ENCODE measurements at places on chromosomes 4 and X. TPM values are rescaled to one million over a fixed set of nuclear protein-coding genes. Genes with fewer than 3 reads are reported as not detected.

DNA sequence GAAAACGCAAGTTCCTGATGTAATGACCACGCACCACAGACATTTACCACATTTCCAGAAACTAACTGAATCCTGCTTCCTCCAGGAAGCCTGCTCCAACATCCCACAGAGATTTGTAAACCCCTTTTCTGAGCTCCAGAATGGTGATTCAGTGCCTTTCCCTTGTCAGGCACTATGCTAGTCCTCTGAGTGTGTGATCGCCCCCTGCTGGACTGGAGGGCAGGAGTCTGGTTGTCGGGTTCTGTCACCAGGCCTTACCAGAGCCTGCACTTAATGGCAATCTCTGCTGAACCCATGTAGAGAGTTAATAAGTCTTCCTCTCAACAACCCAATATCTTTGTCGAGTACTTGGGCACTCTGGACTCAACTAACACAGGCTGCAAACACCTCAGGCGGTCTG is 14.5 kb upstream of the KDM5C start:
- no peak overlapping the region for H3K4me3 ChIP-seq
- DNase-seq, result peak; percentile 57
- H3K27me3 ChIP-seq, result no peaks in the 10 kb centered on the region
- no peaks in the 10 kb centered on the region for H3K36me3 ChIP-seq
- no peaks in the 10 kb centered on the region for H3K4me1 ChIP-seq
- no peak overlapping the region for H3K27ac ChIP-seq

DNA sequence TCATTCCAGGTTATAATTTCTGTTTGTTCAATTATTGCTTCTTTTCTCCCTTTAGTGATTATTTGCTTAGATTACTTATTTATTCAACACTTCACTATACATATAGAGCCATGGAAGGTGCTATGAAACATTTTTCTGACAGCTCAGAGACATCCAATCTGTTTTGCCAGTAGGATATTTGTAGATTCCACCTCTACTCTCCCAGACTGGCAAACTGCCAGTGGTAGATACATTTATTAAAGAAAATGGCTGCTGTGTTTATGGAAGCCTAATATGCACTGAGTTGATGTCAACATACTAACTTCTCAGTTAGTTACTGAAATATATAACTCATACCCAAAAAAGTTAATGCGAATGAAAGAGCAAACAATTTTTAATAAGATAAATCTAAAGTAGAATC is 348.6 kb downstream of the TRAM1L1 start:
- H3K27ac ChIP-seq, result no peak overlapping the region
- H3K27me3 ChIP-seq, result no peaks in the 10 kb centered on the region
- H3K36me3 ChIP-seq, result no peaks in the 10 kb centered on the region

DNA sequence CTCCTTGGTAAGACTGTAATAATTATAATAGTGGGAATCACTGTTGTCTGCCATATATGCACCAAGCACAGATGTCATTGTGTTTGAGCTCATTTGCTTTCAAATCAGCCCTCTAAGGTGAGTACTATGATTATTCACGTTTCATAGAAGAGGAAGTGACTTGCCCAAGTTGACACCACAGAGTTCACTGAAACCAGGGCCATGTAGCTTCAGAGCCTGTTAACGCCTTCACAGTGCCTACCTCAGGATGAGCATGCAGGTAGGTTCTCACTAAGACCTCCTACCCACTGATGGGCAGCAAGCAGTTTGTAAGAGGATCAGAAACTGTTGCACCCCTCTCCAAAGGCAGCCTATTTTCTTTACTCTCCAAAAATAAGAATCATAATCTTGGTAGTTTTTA is 27.4 kb downstream of the TMPRSS11A start:
- no peaks in the 10 kb centered on the region for H3K4me1 ChIP-seq
- H3K4me3 ChIP-seq, result no peak overlapping the region

The RBM46 gene
- total RNA-seq, result not detected

DNA sequence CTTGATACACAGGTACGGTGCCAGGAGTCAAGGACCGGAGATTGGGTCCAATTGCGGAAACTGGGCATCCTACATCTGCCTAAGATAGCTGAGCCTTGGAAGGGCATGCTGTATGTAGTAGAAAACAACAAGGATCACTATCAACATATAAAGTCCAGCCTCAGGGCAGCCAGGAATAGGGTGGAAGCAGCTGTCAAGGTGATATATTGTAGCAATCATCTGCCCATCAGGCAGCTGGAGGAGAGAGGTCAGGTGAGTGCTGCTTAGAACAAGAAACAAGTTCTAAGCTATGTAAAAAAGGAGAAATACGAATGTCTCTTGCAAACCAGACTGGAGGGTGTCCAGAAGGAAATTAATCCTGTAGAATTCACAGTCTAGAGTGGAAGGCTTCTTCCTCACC is 34.8 kb downstream of the KCNE5 start:
- no peak for DNase-seq
- H3K27ac ChIP-seq, result no peak overlapping the region
- H3K27me3 ChIP-seq, result peaks cover 15% of the 10 kb centered on the region
- no peak overlapping the region for H3K4me3 ChIP-seq
- H3K4me1 ChIP-seq, result no peaks in the 10 kb centered on the region

DNA sequence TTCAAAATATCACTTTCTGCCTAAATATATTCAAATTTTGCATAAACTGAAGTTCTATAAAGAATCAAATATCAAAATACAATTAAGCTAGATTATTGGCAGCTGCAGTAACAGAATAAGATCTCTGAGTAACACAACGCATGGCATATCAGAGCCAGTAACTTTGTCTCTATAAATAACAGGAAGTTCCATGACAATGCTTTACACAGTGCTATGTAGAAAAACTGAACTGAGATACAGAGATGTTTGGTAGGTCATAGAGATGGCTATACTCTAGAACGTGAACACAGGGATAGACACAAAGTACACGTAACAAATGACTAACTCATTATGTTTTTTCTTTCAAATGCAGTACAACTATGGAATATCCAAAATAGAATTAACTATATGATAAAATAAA is 18.2 kb downstream of the UBE2D3 start:
- peaks cover 51% of the 10 kb centered on the region for H3K36me3 ChIP-seq
- no peak overlapping the region for H3K27ac ChIP-seq
- peaks cover 5% of the 10 kb centered on the region for H3K4me1 ChIP-seq
- no peaks in the 10 kb centered on the region for H3K27me3 ChIP-seq

The PAGE2B gene
- not detected for total RNA-seq

GRCh38 chrX:148310426-148311165 is 189.8 kb upstream of the AFF2 start:
- no peak overlapping the region for H3K27ac ChIP-seq
- H3K4me3 ChIP-seq, result no peak overlapping the region
- DNase-seq, result no peak
- H3K27me3 ChIP-seq, result no peaks in the 10 kb centered on the region
- no peaks in the 10 kb centered on the region for H3K36me3 ChIP-seq

GRCh38 chr4:8047837-8048678 is 108.4 kb upstream of the AFAP1 start:
- H3K4me1 ChIP-seq, result peaks cover 9% of the 10 kb centered on the region
- H3K4me3 ChIP-seq, result no peak overlapping the region
- H3K36me3 ChIP-seq, result no peaks in the 10 kb centered on the region
- H3K27ac ChIP-seq, result no peak overlapping the region

GRCh38 chr4:55321707-55322264 is 24.3 kb upstream of the SRD5A3 start:
- no peaks in the 10 kb centered on the region for H3K27me3 ChIP-seq
- no peak overlapping the region for H3K27ac ChIP-seq
- no peak overlapping the region for H3K4me3 ChIP-seq

DNA sequence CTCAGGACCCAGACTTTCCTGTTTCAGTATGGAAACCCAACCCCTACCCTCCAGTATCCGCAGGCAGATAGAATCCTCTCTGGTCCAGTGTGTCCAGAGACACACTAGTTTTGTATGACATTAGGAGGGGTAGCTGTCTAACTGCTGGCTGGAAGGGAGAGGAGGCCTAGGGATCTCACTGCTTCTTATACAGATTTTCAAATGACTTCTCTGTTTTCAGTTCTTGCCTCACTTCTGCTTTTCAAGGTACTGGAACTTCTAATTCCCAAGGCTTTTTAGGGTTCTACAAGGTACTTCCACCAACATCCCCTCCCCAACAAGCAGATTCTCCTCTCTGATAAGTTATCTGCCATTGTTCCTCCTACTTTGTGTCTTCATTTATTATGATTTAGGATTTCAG is 6.1 kb downstream of the SGCB start:
- no peak overlapping the region for H3K4me3 ChIP-seq
- no peaks in the 10 kb centered on the region for H3K27me3 ChIP-seq
- H3K4me1 ChIP-seq, result peaks cover 3% of the 10 kb centered on the region
- H3K27ac ChIP-seq, result no peak overlapping the region
- DNase-seq, result no peak

Measured in A673 (cell line).